ENCODE measurements at places on chromosomes 4 and X.

GRCh38 chrX:8635812-8636211 lies 96.1 kb downstream of the ANOS1 start:
- no peak for DNase-seq

- DNase-seq, result no peak
These were observed 9.7 kb downstream of the HOPX start for GRCh38 chr4:56671373-56671772.

DNA sequence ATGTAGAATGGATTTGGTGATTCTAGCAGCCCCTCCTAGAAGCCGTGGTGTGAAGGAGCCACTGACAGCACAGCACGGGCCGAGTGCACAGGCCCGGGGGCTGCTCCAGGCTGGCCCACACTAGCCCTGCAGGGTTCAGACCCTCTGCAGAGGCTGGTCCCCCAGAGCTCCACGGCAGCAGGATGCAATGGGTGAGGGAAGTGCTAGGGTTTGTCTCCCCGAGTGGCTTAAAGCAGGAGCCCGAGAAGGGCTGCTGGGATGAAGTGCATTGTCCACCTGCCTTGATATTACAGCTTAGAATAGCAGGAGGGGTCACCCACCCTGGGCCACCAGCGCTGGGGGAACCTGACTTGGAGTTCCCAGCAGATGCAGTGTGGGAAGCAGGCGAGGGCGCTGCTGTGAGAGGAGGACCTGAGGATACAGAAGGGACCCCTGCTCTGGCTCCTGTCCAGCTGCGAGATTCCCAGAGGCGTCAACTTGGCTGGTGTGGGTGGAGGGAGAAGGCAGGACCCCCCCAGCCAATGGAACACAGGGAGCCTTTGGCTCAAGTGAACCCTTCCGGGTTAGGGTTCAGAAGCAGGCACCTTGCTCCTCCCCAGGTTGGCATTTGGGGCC lies 30.0 kb downstream of the WDR1 start:
- no peak for DNase-seq

- DNase-seq, result no peak
These were observed 275.5 kb downstream of the RAB28 start for GRCh38 chr4:13208558-13209193.

DNA sequence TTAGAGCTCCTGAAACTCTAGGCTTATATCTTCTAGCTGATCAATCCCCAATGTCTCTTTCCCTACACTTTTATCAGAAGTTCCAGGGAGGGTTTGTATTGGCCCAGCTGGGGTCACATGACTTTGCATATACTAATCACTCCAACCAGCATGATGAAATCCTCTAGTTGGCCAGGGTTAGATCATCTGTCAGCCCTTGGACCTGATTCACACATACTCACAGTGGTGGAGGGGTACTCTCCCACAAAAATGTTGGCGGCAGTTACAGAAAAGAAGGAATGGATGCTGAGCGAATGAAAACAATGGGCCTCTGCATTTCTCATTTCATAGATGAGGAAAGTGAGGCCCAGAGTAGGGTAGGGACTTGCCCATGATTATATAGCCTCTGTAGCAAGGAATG lies 151.1 kb downstream of the PJA1 start:
- DNase-seq, result no peak

GRCh38 chrX:50198348-50198747 lies 2.5 kb downstream of the AKAP4 start:
- no peak for DNase-seq

- no peak for DNase-seq
These were observed 51.4 kb upstream of the MND1 start for GRCh38 chr4:153292897-153293741.

DNA sequence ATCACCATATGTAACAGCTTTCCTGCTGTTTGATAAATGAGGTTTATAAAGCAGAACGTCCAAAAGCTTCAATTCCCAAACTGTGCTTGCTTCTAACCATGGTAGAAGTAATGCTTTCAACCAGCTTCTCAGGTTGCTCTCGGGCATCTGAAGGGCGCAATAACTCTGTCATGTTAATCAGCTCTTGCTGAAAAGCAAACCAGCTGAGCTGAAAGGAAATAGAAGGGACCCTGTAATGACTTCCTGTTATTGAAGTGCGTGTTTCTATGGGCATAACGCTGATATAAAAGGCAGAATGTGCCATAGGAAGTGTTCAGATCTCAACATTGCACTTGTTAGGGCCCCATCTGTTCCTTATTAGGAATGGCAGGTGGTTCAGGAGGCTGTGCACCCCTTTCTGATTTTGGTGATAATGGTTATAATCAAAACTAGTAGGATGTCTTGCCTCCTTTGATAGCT lies 21.2 kb downstream of the HERC3 start:
- DNase-seq, result no peak

DNA sequence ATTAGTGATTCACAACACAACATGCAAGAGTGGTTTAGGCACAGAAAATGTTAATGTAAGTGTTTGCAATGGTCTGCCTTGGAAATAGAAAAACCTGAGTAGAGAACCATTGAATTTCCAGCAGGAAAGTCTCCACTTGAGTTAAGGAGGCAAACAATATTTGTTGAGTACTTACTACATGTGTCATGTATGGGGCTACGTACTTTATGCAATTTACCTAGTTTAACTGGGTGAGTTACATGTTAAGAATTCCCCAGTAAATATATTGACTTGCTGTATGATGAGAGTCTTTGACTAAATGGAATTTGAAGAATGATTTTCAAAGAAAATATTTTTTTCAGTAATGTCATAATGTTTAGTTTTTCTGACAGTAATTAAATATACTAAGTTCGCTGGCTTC lies 7.8 kb upstream of the NPNT start:
- no peak for DNase-seq

DNA sequence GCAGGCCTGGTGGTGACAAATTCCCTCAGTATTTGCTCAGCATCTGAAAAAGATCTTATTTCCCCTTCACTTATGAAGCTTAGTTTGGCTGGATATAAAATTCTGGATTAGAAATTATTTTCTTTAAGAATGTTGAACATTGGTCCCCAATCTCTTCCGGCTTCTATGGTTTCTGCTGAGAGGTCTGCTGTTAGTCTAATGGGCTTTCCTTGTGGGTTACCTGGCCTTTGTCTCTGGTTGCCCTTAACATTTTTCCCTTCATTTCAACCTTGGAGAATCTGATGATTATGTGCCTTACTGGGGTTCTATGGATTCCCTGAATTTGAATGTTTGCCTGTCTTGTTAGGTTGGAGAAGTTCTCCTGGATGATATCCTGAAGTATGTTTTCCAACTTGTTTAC lies 17.4 kb upstream of the TMPRSS11F start:
- no peak for DNase-seq

DNA sequence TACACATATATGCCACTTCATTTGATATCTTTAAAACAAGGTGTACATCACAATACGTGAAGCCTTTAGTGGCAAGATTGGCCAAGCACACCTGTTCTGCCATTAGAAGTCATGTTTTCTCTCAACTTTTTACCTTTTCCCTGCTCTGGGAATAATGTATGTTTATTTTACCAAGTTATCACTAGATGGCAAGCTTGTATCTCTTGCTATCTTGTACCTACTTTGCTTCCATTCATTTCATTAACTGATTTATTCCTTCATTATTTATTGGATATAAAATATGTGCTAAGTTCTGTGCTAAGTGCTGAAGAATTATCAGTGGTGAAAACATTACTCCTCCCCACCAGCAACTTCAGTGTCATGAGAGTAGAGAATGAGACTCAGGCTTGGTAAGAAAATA lies 245.5 kb downstream of the ANK2 start:
- no peak for DNase-seq

- no peak for DNase-seq
These were observed 58.0 kb downstream of the SEPTIN11 start for GRCh38 chr4:77007358-77008230.

GRCh38 chrX:133497356-133497755 lies 82.1 kb upstream of the GPC4 start:
- no peak for DNase-seq

- no peak for DNase-seq
These were observed 121.1 kb upstream of the SORBS2 start for GRCh38 chr4:185933078-185933581.

GRCh38 chr4:59412739-59413138 lies 1787.4 kb upstream of the ADGRL3 start:
- no peak for DNase-seq

- no peak for DNase-seq
These were observed 503.9 kb downstream of the STIM2 start for GRCh38 chr4:27364509-27364908.

DNA sequence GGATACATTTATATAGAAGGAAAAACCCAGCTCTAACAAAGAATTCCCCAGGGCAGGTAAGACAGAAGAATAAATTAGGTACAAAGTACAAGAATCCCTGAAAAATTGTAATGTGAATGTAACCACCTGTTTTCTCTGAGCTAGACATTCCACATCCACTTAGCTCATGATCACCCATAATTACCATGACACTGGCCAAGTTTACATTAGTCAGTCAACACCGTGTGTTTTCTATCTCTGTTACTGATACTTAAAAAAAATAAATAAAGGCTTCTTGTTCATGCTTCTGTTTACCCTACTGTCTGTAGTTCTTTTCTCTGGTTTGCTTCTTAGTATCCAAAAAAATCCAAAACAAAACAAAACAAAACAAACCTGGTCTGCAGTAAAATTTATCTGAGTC lies 66.0 kb downstream of the CBLL2 start:
- no peak for DNase-seq

DNA sequence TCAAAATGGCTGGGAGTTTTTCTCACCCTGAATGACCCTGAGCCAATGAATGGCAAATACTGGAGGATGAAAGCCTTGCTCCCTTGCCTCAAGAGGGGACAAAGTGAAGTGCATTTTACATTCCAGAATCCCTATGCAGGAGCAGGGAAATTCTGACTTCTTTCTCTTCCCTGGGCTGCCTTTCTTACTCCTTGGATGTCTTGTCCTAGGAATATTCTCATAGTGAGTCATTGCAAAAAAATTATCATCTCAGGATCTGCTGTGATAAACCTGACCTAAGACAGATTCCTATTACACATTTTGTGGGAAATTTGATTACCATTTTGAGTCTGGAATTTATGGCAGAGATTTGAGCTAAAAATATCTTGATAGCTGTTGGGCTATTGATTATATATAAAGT lies 199.9 kb downstream of the TMA16 start:
- no peak for DNase-seq

DNA sequence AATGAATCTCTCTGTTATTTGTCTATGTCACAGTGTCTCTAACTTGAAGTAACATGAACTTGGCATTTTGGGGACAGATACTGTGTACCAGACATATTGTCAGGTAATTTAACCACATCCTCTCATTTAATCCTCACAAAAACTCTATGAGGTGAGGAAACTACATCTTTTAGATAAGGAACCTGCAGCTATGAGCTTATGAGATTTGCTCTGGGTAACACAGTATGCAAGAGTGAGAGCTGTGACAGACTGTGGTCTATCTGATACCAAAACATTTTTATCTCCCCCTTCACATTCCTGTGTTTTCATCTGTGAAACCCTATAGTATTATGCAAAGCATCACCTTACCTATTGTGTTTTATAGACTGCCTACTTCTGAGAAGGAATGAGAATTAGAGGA lies 58.4 kb upstream of the HS3ST1 start:
- no peak for DNase-seq

DNA sequence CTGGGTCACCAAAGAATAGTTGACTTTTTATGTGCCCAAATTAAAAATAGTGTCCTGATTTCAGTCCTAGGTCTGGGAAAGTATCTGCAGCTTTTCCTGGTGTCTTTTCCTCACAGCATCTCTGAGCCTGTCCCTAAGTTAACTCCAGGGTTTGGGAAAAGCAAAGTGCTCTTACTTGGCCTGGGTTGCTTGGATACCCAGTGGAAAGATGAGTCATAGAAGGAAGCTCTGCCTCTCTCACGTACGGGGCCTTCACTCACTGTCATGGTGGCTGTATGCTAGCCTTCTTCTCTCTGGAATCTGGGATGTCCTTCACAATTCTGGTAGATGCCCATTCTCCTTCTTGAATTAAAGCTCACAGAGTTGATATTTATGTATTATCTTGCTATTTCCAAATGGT lies 607.3 kb downstream of the ANKRD50 start:
- DNase-seq, result no peak

DNA sequence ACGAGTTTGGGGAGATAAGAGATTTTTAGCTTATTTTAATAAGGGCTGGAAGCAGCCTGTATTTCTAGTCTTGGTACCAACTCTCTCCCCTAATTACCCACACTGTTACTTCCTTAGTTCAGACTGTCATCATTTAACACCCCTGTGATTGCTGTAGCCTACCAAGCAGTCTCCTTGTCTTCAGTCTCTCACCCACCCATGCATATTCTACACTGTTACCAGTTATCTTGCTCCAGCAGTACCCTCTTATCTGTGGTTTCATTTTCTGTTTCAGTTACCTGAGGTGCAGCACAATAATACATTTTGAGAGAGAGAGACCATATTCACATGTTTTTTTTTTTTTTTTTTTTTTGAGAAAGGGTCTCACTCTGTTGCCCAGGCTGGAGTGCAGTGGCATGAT lies 80.2 kb downstream of the DIAPH2 start:
- no peak for DNase-seq

- no peak for DNase-seq
These were observed 360.5 kb upstream of the SLC7A11 start for GRCh38 chr4:138602664-138603063.

- DNase-seq, result no peak
These were observed 4.7 kb upstream of the IL1RAPL1 start for GRCh38 chrX:28582511-28582910.

GRCh38 chrX:115972717-115973116 lies 197.8 kb upstream of the AGTR2 start:
- DNase-seq, result no peak

DNA sequence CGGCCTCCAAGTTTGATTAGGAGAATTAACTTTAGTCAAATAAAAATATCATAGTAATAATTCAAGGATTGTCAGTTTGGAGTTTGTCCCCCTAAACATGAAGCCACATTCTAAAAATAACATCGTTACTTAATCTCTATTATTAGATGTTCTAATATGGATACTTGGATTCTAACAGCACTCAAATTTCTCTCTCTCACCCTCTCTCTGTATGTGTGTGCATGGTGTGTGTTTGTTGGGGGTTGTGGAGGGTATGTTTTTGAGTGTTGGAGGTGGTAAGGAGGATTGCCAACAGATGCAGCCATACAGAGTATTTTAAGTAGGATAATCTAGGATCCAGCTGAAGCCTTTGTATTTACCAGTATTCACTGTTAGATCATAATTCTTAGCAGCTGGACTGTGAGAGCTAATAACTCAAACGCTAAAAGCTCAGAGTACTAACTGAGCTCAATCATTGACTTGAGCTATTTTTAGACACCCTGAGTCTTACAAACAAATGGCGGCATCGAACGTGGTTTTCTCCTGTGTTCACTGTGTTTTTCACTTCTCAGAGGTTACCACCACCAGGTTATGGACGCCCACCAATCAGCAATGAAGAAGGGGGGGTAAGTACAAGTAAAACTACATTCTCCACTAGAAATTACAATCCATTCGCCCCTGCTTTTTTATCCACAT lies 8.8 kb downstream of the ENAM start:
- DNase-seq, result no peak

All from muscle of arm (tissue), 14 donors.